Activated T-cell treated with anti-CD3 and anti-CD28 coated beads, Interleukin-2, amount 50 U/mL, for 1 hour (primary cell): ENCODE measurements at places on chromosomes 12 and 14.

GRCh38 chr12:22042976-22043669 lies 2.9 kb upstream of the CMAS start:
- DNase-seq = no peak

DNA sequence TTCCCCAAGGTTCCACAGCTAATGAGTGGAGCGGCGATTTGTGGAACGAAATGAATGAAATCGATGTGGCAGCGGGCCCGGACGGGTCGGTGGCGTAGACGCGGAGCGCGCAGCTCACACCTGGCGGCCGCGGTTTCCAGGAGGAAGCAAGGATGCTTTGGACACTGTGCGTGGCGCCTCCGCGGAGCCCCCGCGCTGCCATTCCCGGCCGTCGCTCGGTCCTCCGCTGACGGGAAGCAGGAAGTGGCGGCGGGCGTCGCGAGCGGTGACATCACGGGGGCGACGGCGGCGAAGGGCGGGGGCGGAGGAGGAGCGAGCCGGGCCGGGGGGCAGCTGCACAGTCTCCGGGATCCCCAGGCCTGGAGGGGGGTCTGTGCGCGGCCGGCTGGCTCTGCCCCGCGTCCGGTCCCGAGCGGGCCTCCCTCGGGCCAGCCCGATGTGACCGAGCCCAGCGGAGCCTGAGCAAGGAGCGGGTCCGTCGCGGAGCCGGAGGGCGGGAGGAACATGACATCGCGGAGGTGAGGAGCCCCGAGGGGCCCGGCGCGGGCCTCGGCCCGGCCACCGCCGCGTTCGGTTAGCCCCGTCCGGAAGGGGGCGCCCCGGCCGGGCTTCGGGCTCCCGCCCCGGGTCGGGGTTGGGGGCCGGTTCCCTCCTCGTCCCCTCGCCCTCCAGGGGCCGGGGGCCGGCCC lies at the start of gene PTPN11:
TSS of gene PTPN11 (plus strand) at position 340 of the 689 bp plus-strand sequence. CDS start at position 505, 165 bp downstream.
- DNase-seq = peak; percentile 96

DNA sequence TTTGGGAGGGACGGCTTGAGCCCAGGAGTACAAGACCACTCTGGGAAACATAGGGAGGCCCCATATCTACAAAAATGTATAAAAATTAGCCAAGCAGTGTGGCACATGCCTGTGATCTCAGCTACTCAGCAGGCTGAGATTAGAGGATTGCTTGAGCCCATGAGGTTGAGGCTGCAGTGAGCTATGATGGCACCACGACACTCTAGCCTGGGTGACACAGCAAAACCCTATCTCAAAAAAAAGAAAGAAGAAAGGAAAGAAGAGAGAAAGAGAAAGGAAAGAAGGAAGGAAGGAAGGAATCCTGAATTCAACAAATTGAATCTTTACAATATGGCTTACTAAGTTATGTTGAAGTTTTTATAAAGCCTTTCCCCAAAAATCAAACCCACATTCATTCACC lies 2.1 kb downstream of the KIF21A start:
- DNase-seq = no peak

DNA sequence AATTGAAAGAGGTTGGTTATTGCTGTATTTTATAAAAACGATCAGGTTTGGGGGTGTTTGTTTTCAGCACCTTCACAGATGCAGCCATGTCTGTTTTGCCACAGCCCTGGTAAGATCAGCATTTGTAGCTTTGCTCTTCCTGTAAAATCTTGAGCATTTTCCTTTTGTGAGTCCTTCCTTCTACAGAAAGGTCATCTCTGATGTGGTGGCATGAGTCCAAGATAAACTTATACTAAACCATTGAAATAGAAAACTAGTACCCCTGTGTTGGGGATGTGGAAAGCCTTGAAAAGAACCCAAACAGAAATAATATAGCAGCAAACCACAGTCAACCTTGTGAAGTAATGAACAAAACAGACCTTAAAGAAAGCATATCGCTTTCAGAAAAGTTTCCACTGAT lies 85.5 kb downstream of the TGFB3 start:
- DNase-seq = no peak

DNA sequence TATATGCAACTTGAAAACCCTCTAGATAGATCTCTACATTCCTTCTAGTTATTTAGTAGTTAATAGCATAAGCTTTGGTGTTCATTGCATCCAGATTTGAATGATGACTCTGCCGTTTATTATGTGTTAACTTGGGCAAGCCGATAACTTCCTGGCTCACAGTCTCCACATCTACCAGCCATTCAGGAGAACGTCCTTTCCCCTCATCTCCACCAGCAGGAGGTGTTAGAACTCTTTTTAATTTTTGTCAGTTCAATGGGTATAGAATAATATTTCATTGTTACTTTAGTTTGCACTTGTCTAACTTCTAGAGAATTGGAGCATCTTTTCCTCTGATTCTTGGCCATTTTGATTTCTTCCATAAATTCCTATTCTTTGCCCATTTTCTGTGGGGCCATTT lies 30.0 kb upstream of the WSCD2 start:
- no peak for DNase-seq

DNA sequence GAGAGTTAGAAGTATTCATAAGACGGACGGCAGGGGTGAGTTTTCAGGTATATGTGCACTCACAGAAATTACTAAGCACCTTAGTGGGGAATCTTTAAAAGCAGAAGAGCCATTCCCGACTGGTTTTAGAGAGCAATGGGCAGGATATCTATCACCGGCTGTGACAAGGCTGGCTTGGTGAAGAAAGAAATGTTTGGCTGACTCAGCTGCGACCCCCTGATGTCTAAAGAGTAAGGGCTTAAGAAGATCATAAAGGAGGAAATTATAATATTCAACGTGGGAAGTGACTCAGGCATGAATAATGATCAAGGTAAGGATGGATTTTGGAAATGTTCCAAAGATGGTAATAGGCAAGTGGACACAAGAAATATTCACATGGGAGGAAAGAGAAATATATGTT lies 407.6 kb downstream of the TMEM132D start:
- DNase-seq = no peak
